Activated naive CD8-positive, alpha-beta T cell treated with anti-CD3 and anti-CD28 coated beads for 36 hours (primary cell): ENCODE measurements at places on chromosomes 7 and 10. TPM values are rescaled to one million over a fixed set of nuclear protein-coding genes. Genes with fewer than 3 reads are reported as not detected.

GRCh38 chr7:89029864-89030263, 234.3 kb upstream of the TEX47 start:
- no peak for DNase-seq
- H3K27ac ChIP-seq: no peak overlapping the region
- H3K4me1 ChIP-seq: peaks cover 6% of the 10 kb centered on the region
- H3K4me3 ChIP-seq: no peak overlapping the region
- no peaks in the 10 kb centered on the region for H3K36me3 ChIP-seq

DNA sequence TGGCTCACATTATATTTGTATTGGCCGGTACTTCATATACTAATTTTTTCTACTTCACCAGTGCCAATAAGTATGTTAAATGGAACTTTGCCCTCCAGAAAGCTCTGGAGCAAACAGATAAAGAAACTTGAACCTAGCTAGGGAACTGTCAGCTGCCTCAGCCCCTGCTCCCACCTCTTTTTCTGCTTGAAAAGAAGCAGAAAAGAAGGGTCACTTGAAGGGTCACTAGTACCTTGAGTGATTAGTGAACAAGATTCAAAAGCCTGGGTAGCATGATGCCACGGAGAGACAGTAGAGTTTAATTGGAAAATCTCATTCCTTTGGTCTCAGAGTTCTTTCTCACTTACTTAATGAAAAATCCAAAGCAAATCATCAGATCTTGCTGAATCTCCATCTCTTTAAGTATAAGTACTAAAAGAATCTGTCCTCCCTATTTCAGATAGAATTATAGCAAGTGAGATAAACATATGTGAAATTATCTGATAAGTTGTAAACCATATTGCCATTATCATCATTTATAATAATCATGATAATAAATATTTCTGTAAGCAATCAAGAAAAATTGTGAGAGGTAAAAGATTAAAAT, 47.7 kb downstream of the PTN start:
- no peaks in the 10 kb centered on the region for H3K4me1 ChIP-seq
- H3K27ac ChIP-seq: no peak overlapping the region
- no peak for DNase-seq
- no peaks in the 10 kb centered on the region for H3K36me3 ChIP-seq
- no peak overlapping the region for H3K4me3 ChIP-seq

DNA sequence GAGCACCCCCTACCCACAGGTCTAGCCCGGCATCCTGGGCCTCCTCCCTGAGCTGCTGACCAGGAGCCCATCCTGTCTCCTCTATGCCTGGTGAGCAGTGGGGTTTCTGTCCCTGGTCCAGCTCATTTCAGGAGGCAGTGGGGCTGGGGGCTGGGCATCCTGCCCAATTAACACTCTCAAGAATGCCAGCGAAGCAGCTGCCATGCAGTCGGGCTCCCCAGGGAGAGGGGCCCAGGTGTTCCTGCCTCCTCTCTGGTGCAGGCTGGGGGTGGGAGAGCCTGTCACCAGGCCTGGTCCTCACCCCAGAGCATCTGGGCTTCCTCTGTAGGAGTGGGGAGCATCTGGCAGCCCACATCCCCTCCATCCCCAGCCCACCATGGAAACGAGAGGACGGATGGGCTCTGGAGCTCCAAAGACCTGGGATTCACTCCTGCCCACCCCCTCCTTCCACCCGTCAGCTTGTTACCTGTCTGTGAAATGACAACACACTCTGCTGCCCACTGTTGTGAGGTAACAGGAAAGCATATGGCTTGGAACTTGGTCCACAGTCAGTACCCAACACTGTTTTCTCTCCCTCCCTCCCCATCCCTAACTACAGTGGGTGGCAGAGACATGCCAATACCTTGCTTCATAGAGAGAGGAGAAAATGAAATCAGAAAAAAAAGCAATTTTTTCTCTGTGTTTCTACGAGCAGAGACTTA, 69.1 kb downstream of the SLIT1 start:
- no peak overlapping the region for H3K4me3 ChIP-seq
- H3K27me3 ChIP-seq: peaks cover 5% of the 10 kb centered on the region
- no peaks in the 10 kb centered on the region for H3K36me3 ChIP-seq
- no peaks in the 10 kb centered on the region for H3K4me1 ChIP-seq

GRCh38 chr7:4725014-4725849, 43.1 kb downstream of the FOXK1 start:
- no peaks in the 10 kb centered on the region for H3K27me3 ChIP-seq
- peaks cover 46% of the 10 kb centered on the region for H3K4me1 ChIP-seq
- peaks cover 4% of the 10 kb centered on the region for H3K36me3 ChIP-seq
- peak overlapping the region; percentile 87 for H3K4me3 ChIP-seq

DNA sequence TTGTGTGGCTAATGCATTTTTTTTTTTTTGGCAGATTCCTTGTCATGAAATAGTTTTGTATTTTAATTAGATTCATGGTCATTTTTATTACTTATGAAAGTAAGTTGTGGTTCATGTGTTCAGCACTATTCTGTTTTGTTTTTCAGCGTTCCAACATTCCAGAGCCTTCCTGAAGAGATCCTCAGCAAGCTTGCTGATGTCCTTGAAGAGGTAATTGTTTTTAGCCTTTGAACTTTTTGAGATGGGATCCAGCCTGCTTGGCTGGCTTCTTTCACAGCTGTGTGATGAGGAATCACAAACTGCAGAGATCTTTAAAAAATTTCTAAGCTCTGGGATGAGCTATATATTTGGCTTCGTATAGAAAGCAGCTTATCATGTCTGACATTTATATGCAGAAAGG, 208.0 kb upstream of the CSTF2T start:
- no peak for DNase-seq
- peaks cover 7% of the 10 kb centered on the region for H3K27me3 ChIP-seq
- H3K27ac ChIP-seq: no peak overlapping the region
- H3K4me1 ChIP-seq: no peaks in the 10 kb centered on the region
- no peaks in the 10 kb centered on the region for H3K36me3 ChIP-seq

DNA sequence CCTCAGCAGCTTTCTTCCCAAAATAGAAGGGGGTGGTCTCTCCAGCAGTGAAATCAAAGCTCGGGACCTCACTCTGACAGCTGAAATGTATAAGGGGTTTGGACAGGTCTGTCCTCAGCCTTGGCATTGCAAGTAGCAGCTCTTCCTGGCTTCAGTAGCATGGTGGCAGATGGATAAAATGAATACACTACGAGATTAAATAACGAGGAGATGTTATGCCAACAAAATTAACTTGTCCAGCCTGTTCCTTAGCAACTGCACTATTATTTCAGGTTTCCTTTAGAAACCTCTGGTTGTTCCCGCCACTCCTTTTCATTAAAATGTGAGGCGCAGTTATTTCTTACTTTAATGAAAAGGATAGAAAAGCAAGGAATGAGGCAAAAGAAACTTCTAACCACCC, 24.9 kb downstream of the PRLHR start:
- DNase-seq: no peak
- no peak overlapping the region for H3K27ac ChIP-seq
- H3K27me3 ChIP-seq: peaks cover 1% of the 10 kb centered on the region
- H3K36me3 ChIP-seq: no peaks in the 10 kb centered on the region
- no peak overlapping the region for H3K4me3 ChIP-seq
- peaks cover 3% of the 10 kb centered on the region for H3K4me1 ChIP-seq

GRCh38 chr10:4545062-4545461, 280.9 kb upstream of the AKR1E2 start:
- no peak overlapping the region for H3K4me3 ChIP-seq
- no peak for DNase-seq
- peaks cover 5% of the 10 kb centered on the region for H3K4me1 ChIP-seq
- H3K27ac ChIP-seq: no peak overlapping the region
- no peaks in the 10 kb centered on the region for H3K36me3 ChIP-seq
- H3K27me3 ChIP-seq: peaks cover 34% of the 10 kb centered on the region

DNA sequence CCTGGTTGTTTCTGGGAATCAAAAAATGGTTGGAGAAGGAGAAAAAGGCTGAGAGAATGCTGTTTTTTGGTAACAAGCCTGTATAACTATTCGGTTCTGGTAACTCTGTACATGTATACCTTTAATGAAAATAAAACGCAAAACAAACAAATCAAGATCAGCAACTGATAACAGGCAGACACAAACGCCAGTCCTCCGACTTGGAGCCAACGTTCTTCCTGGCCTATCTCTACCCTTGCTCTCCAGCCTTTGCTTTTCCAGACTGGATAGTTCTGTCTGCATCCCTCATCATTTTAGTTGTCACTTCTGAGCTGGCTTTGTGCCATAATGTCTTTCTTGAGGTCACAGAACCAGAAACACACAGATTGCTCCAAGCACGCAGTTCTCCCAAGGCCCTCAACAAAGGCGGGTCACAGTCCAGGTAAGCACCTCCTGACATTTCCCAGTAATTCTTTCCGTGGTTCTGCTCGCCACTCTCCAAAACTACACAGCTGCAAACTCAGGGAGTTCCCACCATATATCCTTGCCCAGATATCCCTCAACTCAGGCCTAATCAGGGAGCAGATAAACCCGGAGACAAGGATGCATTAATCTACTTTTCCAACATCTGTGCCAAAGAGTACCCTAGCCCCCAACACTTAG, 20.2 kb downstream of the HIP1 start:
- DNase-seq: no peak
- no peaks in the 10 kb centered on the region for H3K27me3 ChIP-seq
- no peak overlapping the region for H3K4me3 ChIP-seq
- no peaks in the 10 kb centered on the region for H3K36me3 ChIP-seq
- no peaks in the 10 kb centered on the region for H3K4me1 ChIP-seq

DNA sequence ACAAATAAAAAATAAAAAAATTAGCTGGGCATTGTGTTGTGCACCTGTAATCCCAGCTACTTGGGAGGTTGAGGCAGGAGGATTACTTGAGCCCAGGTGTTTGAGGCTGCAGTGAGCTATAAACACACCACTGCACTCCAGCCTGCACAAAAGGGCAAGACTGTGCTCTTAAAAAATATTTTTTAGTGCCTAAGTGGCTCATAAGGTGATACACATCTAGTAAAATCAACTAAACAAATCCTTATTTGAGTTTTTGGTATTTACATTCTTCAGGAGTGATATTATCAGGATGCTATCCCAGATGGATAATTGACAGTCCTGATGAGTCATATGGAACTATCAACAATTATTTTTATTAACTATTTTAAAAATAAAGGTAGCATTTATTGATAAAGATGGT, 93.9 kb downstream of the EXOC6 start:
- no peaks in the 10 kb centered on the region for H3K4me1 ChIP-seq
- no peak overlapping the region for H3K27ac ChIP-seq
- peaks cover 16% of the 10 kb centered on the region for H3K36me3 ChIP-seq
- DNase-seq: no peak
- H3K27me3 ChIP-seq: no peaks in the 10 kb centered on the region
- H3K4me3 ChIP-seq: no peak overlapping the region

- DNase-seq: no peak
- H3K27me3 ChIP-seq: no peaks in the 10 kb centered on the region
- peaks cover 3% of the 10 kb centered on the region for H3K4me1 ChIP-seq
- no peak overlapping the region for H3K27ac ChIP-seq
- no peaks in the 10 kb centered on the region for H3K36me3 ChIP-seq
Observed at GRCh38 chr7:101502466-101503098, 126.5 kb downstream of the MYL10 start.

DNA sequence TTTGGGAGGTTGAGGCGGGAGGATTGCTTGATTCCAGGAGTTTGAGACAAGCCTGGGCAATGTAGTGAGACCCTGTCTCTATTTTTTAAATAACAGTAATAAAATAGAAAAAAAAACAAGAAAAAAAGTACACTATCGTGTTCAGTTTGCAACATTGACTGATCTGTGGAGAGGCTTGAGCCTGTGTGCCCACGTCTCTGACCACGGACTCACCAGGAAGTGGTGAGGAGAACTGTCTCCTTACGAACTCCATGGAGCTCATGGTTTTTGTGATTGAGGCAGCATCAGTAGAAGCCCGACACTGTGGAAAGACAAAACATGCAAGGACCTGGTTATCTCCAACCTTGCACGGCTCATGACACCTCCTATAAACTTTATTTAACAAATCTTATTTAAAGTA, 23.9 kb upstream of the DNAJB6 start:
- H3K27ac ChIP-seq: no peak overlapping the region
- H3K36me3 ChIP-seq: no peaks in the 10 kb centered on the region
- DNase-seq: no peak

GRCh38 chr10:21293518-21294356, 231.7 kb downstream of the SKIDA1 start:
- peaks cover 23% of the 10 kb centered on the region for H3K27me3 ChIP-seq
- no peak for DNase-seq
- no peak overlapping the region for H3K27ac ChIP-seq
- peaks cover 4% of the 10 kb centered on the region for H3K4me1 ChIP-seq
- no peak overlapping the region for H3K4me3 ChIP-seq

- no peak overlapping the region for H3K4me3 ChIP-seq
- H3K27ac ChIP-seq: no peak overlapping the region
- DNase-seq: no peak
- no peaks in the 10 kb centered on the region for H3K4me1 ChIP-seq
- H3K36me3 ChIP-seq: no peaks in the 10 kb centered on the region
Observed at GRCh38 chr7:70855373-70855772, 276.6 kb upstream of the GALNT17 start.

GRCh38 chr7:141320287-141320686, 230.9 kb upstream of the AGK start:
- no peak overlapping the region for H3K4me3 ChIP-seq
- no peaks in the 10 kb centered on the region for H3K4me1 ChIP-seq
- no peak overlapping the region for H3K27ac ChIP-seq
- DNase-seq: no peak
- H3K36me3 ChIP-seq: no peaks in the 10 kb centered on the region
- H3K27me3 ChIP-seq: peaks cover 11% of the 10 kb centered on the region

DNA sequence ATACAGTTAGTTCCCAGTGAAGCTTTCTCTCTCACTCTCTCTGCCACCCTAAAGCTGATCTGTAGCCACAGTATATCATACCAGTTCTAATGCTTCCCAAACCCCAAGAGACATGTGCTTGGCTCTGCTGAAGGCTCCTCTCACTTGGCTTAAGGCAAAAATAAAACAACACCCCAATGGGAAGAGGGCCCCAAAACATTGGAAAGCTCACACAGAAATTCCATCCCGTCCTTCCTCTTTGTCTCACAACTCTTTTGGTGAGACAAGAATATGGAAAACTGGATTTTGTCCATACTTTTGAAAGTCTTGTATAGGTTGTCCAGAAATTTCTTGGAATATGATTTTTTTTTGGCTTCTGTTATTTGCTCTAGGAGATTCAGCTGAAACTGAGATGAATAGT, 56.1 kb upstream of the WNT16 start:
- no peak overlapping the region for H3K27ac ChIP-seq
- H3K27me3 ChIP-seq: peaks cover 42% of the 10 kb centered on the region
- H3K4me3 ChIP-seq: no peak overlapping the region
- H3K4me1 ChIP-seq: peaks cover 6% of the 10 kb centered on the region
- DNase-seq: no peak

- H3K4me3 ChIP-seq: no peak overlapping the region
- no peaks in the 10 kb centered on the region for H3K36me3 ChIP-seq
- DNase-seq: no peak
- no peaks in the 10 kb centered on the region for H3K27me3 ChIP-seq
- no peak overlapping the region for H3K27ac ChIP-seq
- H3K4me1 ChIP-seq: no peaks in the 10 kb centered on the region
Observed at GRCh38 chr7:15602236-15602635, 40.4 kb upstream of the AGMO start.

- no peak overlapping the region for H3K4me3 ChIP-seq
- peak overlapping the region; percentile 72 for H3K27ac ChIP-seq
- H3K27me3 ChIP-seq: no peaks in the 10 kb centered on the region
- peaks cover 5% of the 10 kb centered on the region for H3K36me3 ChIP-seq
Observed at GRCh38 chr7:129923709-129924108, 29.1 kb downstream of the UBE2H start.

Gene EN2
- total RNA-seq: not detected

Gene GPR26
- total RNA-seq: not detected

Gene MSRB2
- total RNA-seq: 6.3 TPM

Gene FAM25C
- total RNA-seq: not detected

Gene PROSER2
- total RNA-seq: 1.5 TPM

Gene ANLN
- total RNA-seq: 44.6 TPM

Gene KAZALD1
- 0.28 TPM for total RNA-seq

Gene MKX
- 1.1 TPM for total RNA-seq

Gene ITGB8
- total RNA-seq: not detected

Gene SCIN
- 0.20 TPM for total RNA-seq

Gene GIMAP5
- 48.2 TPM for total RNA-seq

Gene TRPV5
- total RNA-seq: not detected

Gene TMEM26
- total RNA-seq: not detected
